ENCODE measurements at places on chromosomes 5 and 9.
A peak's percentile ranks its signal among the peaks of the same experiment; 100 is the strongest.

DNA sequence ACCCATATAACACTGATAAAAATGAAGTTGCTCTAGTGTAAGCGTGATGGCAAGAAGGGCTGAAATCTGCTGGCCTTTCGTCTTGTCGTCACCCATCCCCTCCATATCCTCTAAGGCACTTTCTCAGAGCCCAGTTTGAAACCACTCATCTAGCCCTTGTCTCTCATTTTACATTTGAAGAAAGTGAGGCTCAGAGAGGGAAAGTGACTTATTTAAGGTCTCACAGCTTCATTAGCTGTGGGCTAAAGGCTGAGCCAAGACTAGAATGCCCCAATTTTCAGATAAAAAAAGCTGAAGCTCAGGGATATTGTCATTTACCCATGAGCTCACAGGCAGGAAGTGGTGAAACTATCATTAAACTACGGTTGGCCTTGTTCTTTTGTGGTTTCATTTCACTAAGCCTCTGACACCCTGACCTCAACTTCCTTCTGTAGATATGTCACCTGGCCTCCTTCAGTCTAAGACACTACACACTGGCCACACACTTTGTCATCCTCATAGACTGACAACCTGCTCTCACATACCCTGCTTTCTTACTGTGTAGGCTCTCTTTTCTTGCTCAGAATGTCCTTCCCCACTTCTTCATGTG lies 176.7 kb upstream of the DMAC1 start:
- DNase-seq: peak; percentile 63

- no peak for DNase-seq
Measured at GRCh38 chr9:125439434-125440272, 178.0 kb downstream of the GAPVD1 start.

- peak; percentile 5 for DNase-seq
Measured at GRCh38 chr5:56527174-56527573, 288.2 kb upstream of the MAP3K1 start.

DNA sequence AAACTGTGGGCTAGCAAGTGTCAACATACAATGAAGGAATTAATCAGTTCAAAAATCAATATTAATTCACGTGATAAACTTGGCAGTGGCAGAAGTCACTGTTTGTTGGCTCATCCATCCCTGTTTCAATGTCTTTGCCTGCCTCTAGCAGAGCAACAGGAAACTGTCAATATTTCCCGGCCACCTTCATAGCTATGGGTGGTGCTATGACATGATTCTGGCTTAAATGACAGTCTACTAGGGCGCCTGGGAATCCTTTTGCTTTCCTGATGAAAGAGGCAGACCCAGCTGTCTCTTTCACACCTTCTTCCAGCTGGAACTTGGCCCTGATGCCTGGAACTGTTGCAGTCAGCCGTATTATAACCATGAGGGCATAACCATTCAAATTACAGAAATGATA lies 72.1 kb upstream of the DNAH5 start:
- DNase-seq: no peak

GRCh38 chr5:6936031-6936430 lies 222.8 kb downstream of the TENT4A start:
- DNase-seq: no peak

- no peak for DNase-seq
Measured at GRCh38 chr5:173786286-173787187, 101.6 kb upstream of the CPEB4 start.

GRCh38 chr5:98770911-98771322 lies 2.5 kb upstream of the RGMB start:
- DNase-seq: no peak

GRCh38 chr9:127393645-127394044 lies 3.3 kb upstream of the SLC2A8 start:
- no peak for DNase-seq

- DNase-seq: no peak
Measured at GRCh38 chr5:82417776-82418607, 139.8 kb upstream of the RPS23 start.

DNA sequence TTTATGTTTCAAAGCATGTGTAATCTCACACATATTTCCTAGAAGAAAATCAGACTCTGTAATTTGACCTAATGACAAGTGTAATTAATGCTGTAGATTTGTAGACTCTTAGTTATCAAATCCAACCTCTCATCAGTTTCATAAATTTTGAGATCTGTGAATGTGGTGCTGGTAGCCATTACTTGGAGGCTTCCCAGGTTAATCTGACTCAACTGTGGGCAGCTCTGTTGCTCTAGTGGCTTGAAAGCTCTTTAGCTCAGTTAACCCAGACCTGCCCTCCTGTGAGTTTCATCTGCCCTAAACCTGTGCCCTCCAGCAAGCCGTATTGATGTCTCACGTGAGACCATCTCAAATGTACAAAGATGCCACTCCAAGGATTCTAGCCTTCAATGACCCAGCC lies 323.4 kb downstream of the FBXL7 start:
- no peak for DNase-seq

GRCh38 chr5:60372786-60373185 lies 327.2 kb downstream of the DEPDC1B start:
- DNase-seq: no peak

- DNase-seq: no peak
Measured at GRCh38 chr9:123686131-123686828, 243.6 kb downstream of the DENND1A start.

DNA sequence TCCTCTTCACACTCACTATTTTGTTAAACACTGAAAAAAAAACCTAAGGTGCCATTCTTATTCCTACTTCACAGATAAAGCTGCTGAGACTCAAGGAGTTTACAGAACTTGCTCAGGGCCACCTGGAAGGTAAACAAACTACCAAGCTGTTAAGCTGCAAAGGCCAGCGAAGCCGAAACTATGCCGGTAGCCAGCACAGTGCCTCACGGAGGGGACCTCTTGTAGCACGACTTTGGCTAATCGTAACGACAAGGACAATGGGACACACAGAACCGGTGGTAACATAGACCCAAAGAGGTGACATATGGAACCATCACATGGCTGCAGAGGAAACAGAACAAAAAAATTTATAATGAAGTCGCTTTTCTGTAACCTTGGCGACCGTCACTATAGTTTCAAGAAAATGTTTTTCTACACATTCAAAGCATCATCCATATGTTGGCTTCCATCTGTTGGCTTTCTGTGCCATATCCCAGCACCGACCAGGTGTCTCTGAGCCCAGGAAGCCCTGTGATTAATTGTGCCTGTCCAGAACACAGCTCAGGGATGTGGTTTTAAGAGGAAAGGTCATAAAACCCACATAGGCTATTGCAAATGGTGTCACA lies 60.3 kb downstream of the S1PR3 start:
- no peak for DNase-seq

DNA sequence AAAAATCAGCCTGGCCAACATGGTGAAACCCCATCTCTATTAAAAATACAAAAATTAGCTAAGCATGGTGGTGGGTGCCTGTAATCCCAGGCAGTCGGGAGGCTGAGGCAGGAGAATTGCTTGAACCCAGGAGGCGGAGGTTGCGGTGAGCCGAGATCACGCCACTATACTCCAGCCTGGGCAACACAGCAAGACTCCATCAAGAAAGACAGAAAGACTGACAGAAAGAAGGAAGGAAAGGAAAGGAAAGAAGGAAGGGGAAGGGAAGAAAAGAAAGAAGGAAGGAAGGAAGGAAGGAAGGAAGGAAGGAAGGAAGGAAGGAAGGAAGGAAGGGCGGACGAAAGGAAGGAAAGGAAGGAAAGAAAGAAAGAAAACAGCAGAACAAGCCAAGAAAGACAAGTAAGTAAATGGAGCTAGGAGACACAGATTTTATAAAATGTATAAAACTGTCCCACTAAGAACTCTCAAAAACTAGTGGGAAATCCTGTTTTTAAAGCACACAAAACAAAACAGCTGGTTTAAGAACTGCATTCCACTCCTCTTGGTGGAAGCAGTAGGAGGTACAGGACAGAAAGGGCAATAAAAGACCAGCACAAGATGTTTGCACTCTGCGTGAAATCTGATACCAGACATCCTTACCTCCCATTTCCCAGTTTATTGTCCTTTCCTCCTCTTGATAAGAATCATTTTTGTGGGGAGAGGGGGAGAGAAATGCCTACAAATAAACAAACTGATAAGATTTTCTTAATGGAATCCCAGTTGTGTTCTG lies 46.7 kb downstream of the MYO10 start:
- no peak for DNase-seq

- DNase-seq: no peak
Measured at GRCh38 chr9:103407260-103407659, 412.1 kb downstream of the CYLC2 start.

GRCh38 chr5:80676706-80677105 lies 21.9 kb upstream of the DHFR start:
- DNase-seq: no peak

GRCh38 chr5:151101151-151101550 lies 20.3 kb upstream of the TNIP1 start:
- DNase-seq: no peak

GRCh38 chr5:140287801-140288521 lies 14.9 kb downstream of the PFDN1 start:
- DNase-seq: no peak

DNA sequence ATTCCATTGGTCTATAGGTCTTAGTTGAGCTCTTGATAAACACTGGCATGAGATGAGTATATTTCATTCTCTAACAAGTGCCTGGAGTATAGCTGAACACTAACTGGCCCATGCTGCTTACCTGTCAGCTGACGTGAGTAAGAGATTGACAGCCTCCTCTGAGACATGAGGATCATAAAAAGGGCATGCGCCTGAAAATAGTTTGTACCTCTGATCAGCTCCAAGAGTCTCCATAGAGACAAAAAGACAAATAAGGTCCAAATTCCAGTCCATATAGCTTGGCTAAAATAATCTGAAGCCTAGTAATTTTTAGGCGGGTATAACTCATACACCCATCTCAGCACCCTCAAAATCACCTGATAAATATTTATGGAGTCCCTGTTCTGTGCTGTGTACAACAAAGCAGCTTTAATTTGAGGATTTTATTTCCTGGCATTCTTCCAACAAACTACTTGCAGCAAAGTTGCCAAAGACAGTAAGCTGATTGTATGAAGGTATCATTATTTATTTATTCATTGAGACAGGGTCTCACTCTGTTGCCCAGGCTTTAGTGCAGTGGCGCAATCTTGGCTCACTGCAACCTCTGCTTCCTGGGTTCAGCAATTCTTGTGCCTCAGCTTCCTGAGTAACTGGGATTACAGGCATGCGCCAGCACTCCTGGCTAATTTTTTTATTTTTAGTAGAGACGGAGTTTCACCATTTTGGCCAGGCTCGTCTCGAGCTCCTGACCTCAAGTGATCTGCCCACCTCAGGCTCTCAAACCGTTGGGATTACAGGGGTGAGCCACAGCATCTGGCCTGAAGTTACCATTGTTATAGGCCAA lies 16.2 kb upstream of the FSD1L start:
- no peak for DNase-seq

DNA sequence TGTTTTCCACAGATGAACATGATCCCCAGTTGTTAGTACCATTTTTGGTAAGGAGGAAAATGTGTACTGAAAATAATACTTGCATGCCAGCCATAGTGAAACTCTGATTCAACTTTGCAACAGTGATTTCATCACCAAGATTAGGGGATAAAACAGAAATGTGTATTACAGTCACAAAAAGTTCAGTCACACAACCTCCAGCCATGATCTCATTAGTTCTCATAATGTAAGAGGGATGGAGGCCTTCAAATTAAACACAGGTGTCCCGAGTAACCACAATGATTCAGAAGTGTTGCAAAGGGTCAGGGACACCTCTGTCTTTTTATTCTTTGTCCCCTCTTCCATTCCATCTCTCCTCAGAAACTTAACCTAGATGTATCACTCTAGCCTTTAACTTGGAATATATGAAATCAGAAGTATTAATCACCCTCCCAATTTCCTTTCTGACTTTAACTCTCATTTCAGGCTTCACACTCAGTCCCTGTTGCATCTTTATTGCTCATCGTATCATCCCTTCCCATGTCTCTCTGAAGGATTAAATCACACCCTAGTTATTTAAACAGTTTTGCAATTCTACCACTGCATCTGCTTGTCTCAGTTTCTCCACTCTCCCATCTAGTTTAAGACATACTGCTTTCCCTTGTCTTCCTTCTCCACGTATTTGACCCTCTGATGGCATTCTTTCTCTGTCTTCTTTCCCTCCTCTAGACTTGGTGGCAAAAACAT lies 291.2 kb downstream of the ADAMTS6 start:
- peak; percentile 17 for DNase-seq

DNA sequence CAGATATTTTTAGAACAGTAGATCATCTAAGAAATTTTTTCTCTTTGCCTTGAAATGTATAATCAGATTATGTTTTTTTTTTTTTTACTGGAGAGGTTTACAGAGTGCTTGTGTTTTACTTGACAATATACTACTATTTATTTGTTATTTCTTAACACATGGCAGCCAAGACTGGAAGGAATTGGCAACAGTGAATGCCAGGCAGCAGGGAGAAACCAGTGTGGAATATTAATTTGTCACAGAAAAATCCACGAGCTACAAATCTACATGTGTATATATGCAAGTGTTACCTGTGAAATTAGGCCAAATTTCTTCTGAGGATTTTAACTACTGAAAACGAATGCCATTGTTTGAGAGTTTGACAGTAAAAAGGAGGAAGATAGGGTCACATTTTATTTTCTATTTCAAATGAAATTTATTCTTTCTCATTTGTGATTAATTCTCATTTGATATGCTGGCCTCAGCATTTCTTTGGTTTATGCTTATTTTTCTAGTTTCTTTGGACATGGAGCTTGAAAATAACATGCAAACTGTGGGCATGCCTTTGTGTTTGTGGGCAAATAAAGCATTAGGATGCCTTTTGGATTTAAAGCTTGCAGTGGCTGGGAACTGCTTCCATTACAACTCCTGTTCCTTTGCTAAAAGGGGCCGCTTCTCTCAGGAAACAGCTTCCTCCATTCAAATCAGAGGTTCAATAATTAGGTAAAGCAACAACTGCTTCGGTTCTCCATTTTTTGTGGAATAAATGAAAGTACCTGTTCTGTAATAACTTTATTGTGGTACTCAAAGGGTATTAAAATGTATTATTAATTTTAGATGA lies 39.0 kb upstream of the ZFYVE16 start:
- DNase-seq: no peak

DNA sequence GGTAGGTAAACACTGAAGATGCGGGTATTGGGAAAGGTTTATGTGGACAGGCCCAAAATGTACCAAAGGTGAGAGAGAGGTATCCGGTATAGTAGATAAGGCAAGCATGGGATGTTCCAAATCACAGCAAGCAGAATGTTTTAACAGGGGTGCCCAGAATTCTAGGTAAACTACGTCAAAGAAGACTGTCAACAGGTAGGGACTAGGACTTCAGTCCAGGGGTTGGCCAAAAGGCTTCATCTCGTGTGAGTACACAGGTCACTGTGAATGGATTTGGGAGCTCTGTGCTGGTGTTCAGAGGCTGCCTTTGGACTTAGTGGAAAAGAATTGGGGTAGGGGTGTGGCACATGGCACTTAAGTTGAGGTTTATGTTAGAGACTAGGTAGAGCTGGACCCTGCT lies 66.4 kb downstream of the PIK3R1 start:
- no peak for DNase-seq

All from stimulated activated CD4-positive, alpha-beta T cell treated with anti-CD3 and anti-CD28 coated beads, Interleukin-15, amount 100 ng/mL, for 24 hours (primary cell).